Spinal cord (tissue), 10 donors: ENCODE measurements at places on chromosomes 5 and 9. TPM values are rescaled to one million over a fixed set of nuclear protein-coding genes. Genes with fewer than 3 reads are reported as not detected.
A peak's percentile ranks its signal among the peaks of the same experiment; 100 is the strongest.

DNA sequence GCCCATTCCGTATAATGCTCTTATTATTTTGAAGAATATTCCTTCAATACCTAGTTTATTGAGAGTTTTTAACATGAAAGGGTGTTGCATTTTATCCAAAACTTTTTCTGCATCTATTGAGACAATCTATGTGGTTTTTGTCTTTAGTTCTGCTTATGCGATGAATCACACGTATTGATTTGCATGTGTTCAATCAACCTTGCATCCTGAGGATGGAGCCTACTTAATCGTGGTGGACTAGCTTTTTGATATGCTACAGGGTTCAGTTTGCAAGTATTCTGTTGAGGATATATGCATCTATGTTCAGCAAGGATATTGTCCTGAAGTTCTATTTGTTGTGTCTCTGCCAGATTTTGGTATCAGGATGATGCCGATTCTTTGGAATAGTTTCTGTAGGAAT is 1070.3 kb upstream of the CDH18 start:
- DNase-seq: no peak
- H3K27ac ChIP-seq: no peak overlapping the region
- no peaks in the 10 kb centered on the region for H3K27me3 ChIP-seq
- no peaks in the 10 kb centered on the region for H3K4me1 ChIP-seq

DNA sequence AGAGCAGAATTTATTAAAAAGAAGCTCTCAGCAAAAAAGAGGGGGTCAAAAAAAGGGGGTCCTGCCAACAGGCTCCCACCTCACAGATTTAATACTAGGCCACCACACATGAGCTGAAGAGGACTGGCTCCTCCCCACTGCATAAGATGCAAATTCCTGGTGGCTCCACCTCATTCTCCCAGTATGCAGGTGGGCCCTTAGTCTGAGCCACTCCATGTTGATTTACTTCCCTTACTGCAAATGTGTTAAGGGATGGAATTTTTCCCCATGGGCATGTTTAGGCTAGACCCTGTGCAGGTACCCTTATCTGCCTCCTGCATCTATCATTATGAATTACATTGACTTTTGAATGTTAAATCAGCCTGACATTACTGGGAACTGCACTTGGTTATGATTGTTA is 82.9 kb downstream of the ISOC1 start:
- no peaks in the 10 kb centered on the region for H3K36me3 ChIP-seq
- no peak for DNase-seq
- H3K27ac ChIP-seq: no peak overlapping the region
- no peak overlapping the region for H3K4me3 ChIP-seq
- H3K4me1 ChIP-seq: no peaks in the 10 kb centered on the region
- H3K27me3 ChIP-seq: no peaks in the 10 kb centered on the region

DNA sequence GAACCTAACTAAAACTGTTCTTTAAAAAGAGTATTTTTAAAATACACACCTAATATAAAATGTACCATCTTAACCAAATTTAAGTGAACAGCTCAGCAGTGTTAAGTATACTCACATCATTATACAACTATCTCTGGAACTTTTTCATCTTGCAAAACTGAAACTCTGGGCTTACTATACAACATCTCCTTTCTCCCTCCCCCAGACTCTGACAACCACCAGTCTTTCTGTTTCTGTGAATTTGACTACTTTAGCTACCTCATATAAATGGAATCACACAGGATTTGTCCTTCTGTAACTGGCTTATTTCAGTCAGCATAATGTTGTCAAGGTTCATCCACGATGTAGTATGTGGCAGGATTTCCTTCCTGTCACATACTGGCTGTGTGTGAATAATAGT is 93.5 kb downstream of the FOXD1 start:
- no peaks in the 10 kb centered on the region for H3K36me3 ChIP-seq
- peaks cover 3% of the 10 kb centered on the region for H3K27me3 ChIP-seq
- DNase-seq: no peak
- no peaks in the 10 kb centered on the region for H3K4me1 ChIP-seq
- H3K27ac ChIP-seq: no peak overlapping the region

DNA sequence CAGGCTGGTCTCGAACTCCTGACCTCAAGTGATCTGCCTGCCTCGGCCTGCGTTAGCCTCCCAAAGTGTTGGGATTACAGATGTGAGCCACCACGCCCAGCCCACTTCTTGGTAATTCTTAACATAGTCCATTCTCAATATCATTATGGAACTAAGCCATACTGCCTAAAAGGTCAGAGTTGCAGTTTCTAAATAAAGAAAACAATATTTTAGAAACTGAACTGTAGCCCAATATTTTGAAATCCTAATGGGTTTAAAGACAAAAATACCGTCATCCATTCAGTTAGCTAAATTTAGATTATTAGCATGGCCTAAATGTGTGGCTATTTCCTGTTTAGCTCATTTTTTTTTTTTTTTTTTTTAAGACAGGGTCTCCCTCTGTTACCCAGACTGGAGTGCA is 99.5 kb downstream of the USP20 start:
- no peak overlapping the region for H3K4me3 ChIP-seq
- H3K4me1 ChIP-seq: peaks cover 14% of the 10 kb centered on the region
- H3K36me3 ChIP-seq: no peaks in the 10 kb centered on the region
- DNase-seq: no peak
- no peak overlapping the region for H3K27ac ChIP-seq

- no peaks in the 10 kb centered on the region for H3K36me3 ChIP-seq
- no peak for DNase-seq
- no peak overlapping the region for H3K4me3 ChIP-seq
- H3K4me1 ChIP-seq: no peaks in the 10 kb centered on the region
Observed at GRCh38 chr5:44942524-44943001, 133.8 kb downstream of the MRPS30 start.

DNA sequence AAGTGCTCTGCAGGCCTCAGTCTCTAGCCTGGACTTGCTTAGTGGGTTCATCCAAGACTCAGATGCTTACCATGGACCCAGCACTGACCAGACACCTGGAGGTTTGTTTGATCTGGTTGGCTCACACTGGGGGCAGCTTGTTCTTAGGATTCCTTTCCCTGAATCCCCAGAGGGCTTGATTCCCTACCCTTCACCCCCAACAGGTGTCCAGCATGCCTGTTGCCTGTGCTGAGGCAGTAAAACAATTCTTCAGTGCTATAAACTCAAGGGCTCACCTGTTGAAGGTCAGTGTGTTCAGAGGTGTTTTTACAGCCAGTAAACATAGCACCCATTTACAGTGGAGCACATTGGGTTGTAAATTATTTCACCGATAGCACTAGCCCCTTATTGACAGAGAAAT is 123.8 kb upstream of the KLF4 start:
- H3K4me3 ChIP-seq: no peak overlapping the region
- H3K4me1 ChIP-seq: no peaks in the 10 kb centered on the region
- no peaks in the 10 kb centered on the region for H3K27me3 ChIP-seq
- H3K27ac ChIP-seq: no peak overlapping the region
- no peak for DNase-seq

- H3K36me3 ChIP-seq: no peaks in the 10 kb centered on the region
- DNase-seq: no peak
- no peak overlapping the region for H3K4me3 ChIP-seq
- H3K27ac ChIP-seq: no peak overlapping the region
Observed at GRCh38 chr5:141708016-141708415, 26.0 kb upstream of the ARAP3 start.

DNA sequence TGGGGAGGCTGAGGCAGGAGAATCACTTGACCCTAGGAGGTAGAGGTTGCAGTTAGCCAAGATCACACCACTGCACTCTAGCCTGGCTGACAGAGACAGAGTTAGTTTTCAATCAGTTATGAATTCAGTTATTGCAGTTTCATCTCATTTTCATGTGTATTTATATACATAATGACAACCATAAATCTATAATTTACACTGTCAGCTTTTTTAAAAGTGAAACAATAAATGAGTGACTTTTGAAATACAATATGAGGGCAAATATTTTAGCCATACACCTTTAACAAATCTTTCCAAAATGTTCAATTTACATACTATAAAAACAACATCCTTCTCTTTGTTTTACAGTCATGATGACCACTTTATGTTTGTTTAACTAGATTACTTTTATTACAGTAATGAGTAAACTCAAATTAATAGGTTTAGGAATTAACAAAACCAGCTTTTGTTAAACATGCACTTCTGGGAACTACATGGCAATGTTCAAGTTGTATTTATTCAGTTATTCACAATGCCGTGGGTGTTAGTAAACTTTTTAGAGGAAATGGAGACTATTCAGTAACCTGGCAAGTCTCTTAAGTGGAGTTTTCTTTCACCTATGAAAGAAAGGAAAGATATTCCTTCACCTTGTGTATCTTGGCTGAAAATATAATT is 12.7 kb downstream of the TYRP1 start:
- no peaks in the 10 kb centered on the region for H3K27me3 ChIP-seq
- no peak for DNase-seq
- no peak overlapping the region for H3K27ac ChIP-seq
- H3K4me1 ChIP-seq: no peaks in the 10 kb centered on the region
- no peaks in the 10 kb centered on the region for H3K36me3 ChIP-seq

GRCh38 chr5:10702911-10703491 is 58.0 kb downstream of the DAP start:
- peaks cover 14% of the 10 kb centered on the region for H3K4me1 ChIP-seq
- H3K36me3 ChIP-seq: peaks cover 2% of the 10 kb centered on the region
- DNase-seq: no peak
- no peaks in the 10 kb centered on the region for H3K27me3 ChIP-seq
- H3K4me3 ChIP-seq: no peak overlapping the region

GRCh38 chr9:83472221-83472665 is 66.0 kb downstream of the FRMD3 start:
- H3K4me1 ChIP-seq: peaks cover 3% of the 10 kb centered on the region
- no peak for DNase-seq
- H3K27ac ChIP-seq: no peak overlapping the region
- H3K36me3 ChIP-seq: no peaks in the 10 kb centered on the region
- no peaks in the 10 kb centered on the region for H3K27me3 ChIP-seq

DNA sequence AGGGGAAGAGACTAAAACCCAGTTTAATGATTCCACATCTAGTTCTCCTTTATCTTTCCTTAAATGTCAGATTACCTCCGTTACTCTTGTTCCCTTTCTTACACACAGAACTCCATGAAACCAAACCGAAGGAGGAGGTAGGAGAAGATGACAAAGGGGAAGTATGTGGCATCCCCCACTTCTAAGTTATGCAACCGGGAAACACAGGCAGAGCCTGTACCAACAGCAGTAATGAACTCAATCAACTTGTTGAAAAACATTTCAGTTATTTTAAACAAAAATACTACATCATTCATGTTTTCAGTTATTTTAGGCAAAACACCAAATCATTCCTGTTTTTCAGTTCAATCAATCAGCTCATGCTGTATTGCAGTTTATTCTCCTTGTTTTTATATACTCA is 101.8 kb downstream of the PCSK1 start:
- H3K27ac ChIP-seq: no peak overlapping the region
- DNase-seq: no peak
- H3K4me3 ChIP-seq: no peak overlapping the region
- H3K4me1 ChIP-seq: peaks cover 9% of the 10 kb centered on the region
- no peaks in the 10 kb centered on the region for H3K27me3 ChIP-seq

DNA sequence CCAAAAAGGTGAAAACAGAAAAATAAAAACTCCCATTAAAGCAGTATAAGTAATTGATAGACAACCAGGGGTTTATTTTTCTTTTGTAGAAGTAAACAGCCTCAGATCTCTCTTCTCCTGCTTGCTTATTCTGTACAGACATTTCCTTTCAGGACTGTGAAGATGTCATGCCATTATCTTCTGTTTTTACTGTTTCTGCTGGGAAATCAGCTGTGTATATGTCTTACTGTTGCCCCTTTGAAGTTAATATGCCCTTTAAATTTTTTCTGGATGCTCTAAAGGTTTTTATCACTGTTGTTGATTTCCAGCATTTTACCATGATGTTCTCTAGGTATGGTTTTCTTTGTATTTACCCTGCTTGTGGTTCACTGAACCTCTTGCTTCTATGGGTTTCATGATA is 199.5 kb downstream of the NXNL2 start:
- H3K4me3 ChIP-seq: no peak overlapping the region
- no peaks in the 10 kb centered on the region for H3K36me3 ChIP-seq
- no peak for DNase-seq
- H3K27ac ChIP-seq: peak overlapping the region; percentile 35
- no peaks in the 10 kb centered on the region for H3K27me3 ChIP-seq

DNA sequence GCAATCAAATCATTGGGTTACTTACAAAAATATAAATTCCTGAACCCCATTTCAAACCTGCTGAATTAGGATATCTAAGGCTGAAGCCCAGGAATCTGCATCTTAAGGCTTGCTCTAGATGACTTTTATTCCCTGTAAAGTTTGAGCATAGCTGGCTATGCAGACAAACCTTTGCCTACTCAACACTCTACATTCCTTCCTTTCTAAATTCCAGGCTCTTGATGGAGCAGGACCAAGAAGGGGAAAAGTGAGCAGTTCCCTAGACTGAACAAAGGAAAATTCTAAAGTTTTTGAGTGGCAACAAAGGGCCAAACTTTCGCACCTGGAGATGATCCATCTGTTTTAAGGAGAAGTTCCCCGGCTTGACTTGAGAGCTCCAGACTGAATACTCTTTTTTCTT is 9.8 kb upstream of the ADRA1B start:
- no peak overlapping the region for H3K27ac ChIP-seq
- H3K36me3 ChIP-seq: no peaks in the 10 kb centered on the region
- peaks cover 12% of the 10 kb centered on the region for H3K4me1 ChIP-seq
- no peak for DNase-seq
- H3K27me3 ChIP-seq: no peaks in the 10 kb centered on the region

- H3K4me3 ChIP-seq: no peak overlapping the region
- DNase-seq: no peak
- H3K36me3 ChIP-seq: peaks cover 3% of the 10 kb centered on the region
- H3K27ac ChIP-seq: no peak overlapping the region
- no peaks in the 10 kb centered on the region for H3K27me3 ChIP-seq
- no peaks in the 10 kb centered on the region for H3K4me1 ChIP-seq
Observed at GRCh38 chr5:119478781-119479180, 26.5 kb downstream of the HSD17B4 start.

DNA sequence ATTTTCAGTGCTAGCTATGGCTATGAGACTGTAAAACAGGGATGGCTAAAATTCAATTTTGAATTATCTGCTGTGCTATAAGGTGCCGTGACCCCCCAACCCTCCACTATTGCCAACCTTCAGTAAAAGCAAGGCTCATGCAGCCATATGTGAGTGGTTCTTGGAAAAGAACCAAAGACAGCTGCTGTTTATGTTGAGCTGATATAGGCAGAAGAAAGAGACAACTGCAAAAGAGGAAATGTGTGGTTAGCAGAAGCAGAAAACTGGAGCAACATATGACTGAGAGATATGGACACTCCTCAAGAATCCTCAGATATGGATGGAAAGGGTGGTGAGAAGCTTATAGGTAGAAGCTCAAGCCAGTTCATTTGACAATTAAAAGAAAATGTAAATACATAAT is 200.3 kb downstream of the TLE1 start:
- no peak for DNase-seq
- no peaks in the 10 kb centered on the region for H3K36me3 ChIP-seq
- H3K27me3 ChIP-seq: no peaks in the 10 kb centered on the region

- peaks cover 2% of the 10 kb centered on the region for H3K4me1 ChIP-seq
- peaks cover 12% of the 10 kb centered on the region for H3K36me3 ChIP-seq
- H3K4me3 ChIP-seq: no peak overlapping the region
- no peak for DNase-seq
- H3K27ac ChIP-seq: no peak overlapping the region
Observed at GRCh38 chr9:106969696-106970095, 106.7 kb downstream of the ZNF462 start.

The TAF11L10 gene
- polyA plus RNA-seq: not detected

The TOPORS gene
- 22.5 TPM for polyA plus RNA-seq

The HEMGN gene
- 1.6 TPM for polyA plus RNA-seq

The INSL4 gene
- polyA plus RNA-seq: not detected

The ADGRD2 gene
- 29.7 TPM for polyA plus RNA-seq

The TRAF2 gene
- polyA plus RNA-seq: 12.4 TPM

The IQGAP2 gene
- polyA plus RNA-seq: 10.5 TPM

The PSMB7 gene
- polyA plus RNA-seq: 244 TPM

The GFPT2 gene
- 10.0 TPM for polyA plus RNA-seq

The ZER1 gene
- polyA plus RNA-seq: 55.3 TPM

The COL15A1 gene
- polyA plus RNA-seq: 21.4 TPM
